ENCODE measurements at places on chromosomes 1 and 21.

DNA sequence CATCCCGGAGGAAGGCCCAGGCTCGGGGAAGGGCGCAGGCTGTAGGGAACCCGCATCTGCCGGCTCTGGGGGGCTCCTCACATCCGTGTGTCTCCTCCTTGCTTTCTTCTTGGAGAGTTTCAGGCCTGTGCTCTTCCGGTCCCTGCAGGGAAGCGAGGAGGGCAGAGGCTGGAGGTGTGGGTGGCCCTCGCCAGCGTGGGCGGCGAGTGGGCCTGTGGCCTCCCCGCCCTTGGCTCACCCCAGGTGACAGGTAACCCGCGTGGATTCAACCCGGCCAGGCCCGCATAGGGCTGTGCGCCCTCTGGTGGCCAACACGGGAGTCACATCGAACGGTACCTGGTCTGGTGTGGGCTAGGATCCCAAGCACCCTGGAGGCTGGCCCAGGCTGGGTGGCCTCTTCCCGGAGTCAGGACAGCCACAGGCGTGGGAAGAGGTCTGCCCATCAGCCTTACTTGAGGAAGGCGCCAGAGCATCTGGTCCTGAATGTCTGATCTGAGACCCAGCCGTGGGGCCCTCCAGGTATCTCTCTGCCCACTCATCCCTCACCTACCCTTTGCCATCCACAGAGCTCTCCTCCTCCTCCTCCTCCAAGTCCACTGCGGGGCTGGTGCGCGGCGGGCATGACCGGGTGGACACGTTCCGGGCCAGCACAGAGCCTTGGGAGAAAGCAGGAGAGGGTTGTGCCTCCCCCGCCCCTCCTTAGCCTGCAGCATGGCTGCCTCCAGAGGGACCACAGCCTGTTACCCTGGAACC, 9.6 kb upstream of the TNFRSF25 start:
- peak; percentile 74 for DNase-seq

DNA sequence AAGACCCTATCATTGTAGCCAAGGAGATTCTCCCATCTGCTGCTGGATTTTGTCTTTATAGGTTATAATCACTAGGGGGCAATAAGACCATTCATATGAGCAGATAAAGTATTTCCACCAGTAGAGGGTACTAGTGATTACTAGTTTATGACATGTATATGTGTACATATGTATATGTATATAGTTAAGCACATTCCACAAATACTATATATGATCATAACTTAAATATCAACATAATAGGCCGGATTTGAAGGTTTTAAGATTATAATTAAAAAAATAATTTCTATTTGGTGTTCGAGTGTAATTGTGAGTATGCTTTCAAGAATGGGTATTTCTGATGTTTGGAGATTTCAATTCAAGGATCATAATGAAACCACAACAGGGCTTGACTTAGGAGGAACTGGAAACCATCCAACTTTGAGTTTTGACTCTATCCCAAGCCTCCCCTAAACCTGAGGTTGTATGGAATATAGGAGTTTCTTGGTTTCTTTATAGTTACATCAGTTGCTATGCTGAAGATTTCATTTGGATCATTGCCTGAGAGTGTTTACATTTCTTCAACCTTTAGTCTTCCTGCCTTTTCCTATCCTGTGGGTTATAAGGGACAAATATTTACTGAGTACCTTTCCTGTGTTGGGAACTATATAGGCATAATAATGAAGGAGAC, 16.9 kb downstream of the TCEANC2 start:
- peak; percentile 73 for DNase-seq

GRCh38 chr1:15410884-15411245, 1.2 kb downstream of the EFHD2 start:
- no peak for DNase-seq

GRCh38 chr1:55255901-55256300, 40.7 kb upstream of the USP24 start:
- no peak for DNase-seq

- no peak for DNase-seq
These were observed 48.2 kb downstream of the RASSF5 start for GRCh38 chr1:206555473-206555935.

DNA sequence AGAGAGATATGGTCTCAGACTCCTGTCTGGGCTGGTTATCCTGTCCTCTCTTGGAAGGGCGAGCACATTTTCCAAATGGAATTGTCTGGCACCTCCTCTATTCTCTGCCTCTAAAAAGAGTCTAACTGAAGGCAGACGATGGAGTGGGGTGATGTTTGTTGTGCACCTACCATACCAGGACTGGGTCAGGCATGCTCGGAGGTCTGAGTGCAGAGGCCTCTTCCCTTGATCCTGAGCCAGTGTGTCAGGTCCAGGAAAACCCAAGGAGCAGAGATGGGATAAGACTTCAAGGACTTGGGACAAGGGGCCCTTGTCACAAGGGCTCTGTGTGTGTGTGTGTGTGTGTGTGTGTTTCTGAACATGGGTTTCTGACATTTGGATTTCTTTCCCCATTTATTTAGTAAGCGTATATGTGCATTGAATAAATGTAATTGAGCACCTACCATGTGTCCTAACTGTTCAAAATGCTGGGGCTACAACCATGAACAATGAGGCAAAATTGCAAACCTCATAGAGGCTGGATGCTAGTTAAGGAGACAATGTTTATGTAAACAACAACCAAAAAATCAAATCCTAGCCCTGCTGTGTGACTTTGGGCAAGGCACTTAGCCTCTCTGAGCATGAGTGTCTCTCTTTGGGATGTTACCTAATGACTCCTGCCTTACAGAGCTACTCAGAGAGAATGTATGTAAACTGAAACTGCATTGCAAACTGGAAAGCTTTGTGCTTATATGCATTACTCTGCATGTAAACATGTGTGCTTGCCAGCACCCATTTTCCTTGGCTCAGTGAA, 276.3 kb downstream of the FOXD2 start:
- DNase-seq: no peak

DNA sequence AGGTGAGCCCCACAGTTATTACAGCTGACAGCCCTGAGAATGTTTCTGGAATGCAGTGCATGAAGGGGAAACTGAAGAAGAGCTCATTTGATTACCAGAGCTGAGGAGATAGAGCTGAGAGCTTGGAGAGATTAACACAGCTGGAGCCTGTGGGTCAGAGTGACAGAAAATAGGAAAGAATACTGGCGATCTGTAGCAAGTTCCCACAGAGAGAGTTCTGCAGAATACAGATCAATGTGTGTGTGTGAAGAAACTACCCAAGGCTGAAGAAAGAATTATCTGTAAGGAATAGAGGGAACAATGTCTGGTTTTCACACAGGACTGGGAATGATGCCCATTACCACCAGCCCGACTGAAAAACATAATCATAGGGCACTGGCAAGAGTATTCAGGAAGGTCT, 103.6 kb upstream of the SNX7 start:
- no peak for DNase-seq

DNA sequence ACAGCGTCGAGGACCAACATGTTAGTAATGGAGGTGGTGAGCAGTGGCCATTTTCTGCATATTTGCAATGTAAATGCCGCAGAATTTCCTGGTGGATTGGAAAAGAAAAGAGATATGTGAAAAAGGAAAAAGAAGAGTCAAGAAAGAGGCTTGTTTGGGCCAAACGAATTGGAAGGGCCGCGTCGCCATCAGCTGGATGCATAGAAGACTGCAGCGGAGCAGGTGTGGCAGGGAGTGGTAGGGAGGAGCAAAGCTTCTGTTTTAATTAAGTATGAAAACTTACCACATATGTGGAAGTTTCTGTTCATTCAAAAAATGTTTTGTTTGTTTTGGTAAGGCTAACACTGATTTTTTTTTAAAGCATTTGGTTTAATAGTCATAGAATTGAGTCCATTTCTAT, 690.7 kb downstream of the NCAM2 start:
- no peak for DNase-seq

GRCh38 chr1:177246710-177247580, 76.2 kb downstream of the BRINP2 start:
- DNase-seq: no peak

DNA sequence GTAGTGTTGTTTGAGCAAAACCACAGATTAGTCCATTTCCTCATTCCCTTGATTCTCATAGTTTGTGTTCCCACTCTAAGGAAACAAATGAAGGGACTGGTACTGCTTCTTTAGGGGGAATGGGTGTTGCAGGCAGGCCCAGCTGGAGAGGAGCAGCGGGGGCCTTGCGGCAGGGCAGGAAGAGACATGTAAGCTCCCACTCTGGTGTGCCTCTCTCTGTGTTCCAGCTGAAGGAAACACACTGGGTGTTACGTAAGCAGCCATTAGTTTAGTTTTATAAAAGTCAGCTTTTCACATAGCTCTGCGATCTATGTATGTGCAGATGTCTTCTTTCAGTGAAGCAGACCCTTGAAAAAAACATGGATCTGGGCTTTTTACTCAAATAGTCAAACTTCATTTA, 99.5 kb downstream of the CACHD1 start:
- DNase-seq: no peak

GRCh38 chr1:26824731-26825130, 1.8 kb upstream of the ZDHHC18 start:
- no peak for DNase-seq

GRCh38 chr1:1021010-1021919, 1.3 kb downstream of the AGRN start:
- DNase-seq: peak; percentile 51

GRCh38 chr1:162000053-162000420, 23.6 kb downstream of the OLFML2B start:
- no peak for DNase-seq

- DNase-seq: no peak
These were observed 3.3 kb upstream of the GBP1 start for GRCh38 chr1:89068291-89068690.
